ENCODE measurements at places on chromosomes 1 and 21.

- DNase-seq = peak; percentile 91
These were observed 13.5 kb upstream of the KCNA2 start for GRCh38 chr1:110619412-110620249.

GRCh38 chr1:162085991-162086390, 16.5 kb downstream of the NOS1AP start:
- DNase-seq = no peak

DNA sequence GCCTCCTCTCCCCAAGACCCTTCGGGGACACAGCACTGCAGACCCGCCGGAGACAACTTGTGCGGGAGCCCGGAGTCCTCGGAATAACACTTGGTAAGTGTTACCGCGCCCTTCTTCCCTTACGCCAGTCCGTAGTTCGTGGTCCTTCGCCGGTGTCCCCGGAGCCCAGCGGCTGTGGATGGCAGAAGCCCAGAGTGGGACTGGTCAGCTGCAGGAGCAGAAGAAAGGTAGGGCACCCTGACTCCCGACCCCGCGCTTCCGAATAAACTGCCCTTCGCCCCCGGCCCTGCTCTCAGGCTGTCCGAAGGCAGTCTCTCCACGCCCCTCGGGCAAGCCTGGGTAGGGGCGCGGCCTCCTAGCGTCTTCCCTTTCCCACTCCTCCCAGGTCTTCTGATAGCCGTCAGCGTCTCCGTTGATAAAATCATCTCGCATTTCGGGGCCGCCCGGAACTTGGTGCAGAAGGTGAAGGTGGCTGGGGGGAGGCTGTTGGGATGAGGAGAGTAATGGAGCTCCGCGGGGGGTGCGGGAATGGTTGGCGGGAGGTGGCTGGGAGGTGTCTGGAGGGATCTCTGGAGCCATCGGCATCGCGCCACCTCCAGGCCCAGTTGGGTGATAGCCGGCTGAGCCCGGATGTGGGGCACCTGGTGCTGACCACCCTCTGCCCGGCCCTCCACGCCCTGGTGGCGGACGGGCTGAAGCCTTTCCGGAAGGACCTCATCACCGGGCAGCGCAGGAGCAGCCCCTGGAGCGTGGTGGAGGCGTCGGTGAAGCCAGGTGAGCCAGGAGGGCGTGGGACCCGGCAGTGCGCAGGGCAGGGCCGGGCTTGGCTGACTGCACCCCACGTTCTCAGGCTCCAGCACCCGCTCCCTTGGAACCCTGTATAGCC, 4.3 kb downstream of the RUSC1 start:
- no peak for DNase-seq

DNA sequence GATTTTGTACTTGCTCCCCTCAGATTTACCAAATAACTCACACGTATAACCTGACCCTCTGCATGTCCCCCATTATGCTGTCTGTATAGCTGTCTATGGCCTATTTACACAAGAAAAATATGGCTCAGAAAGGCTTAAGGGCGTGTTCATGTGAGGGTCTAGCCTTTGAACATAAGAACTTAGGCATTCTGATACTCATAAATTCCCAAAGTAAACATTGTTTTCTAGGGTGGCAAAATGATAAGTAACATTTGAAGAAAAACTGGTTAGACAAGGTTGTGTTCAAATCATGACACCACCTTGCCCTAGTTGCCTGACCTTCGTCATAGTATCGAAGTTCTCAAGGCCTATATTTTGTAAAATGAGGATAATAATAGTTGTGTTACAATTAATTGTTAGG, 394.6 kb downstream of the LRRIQ3 start:
- DNase-seq = no peak

GRCh38 chr1:194159941-194160340, 973.5 kb upstream of the B3GALT2 start:
- DNase-seq = no peak

DNA sequence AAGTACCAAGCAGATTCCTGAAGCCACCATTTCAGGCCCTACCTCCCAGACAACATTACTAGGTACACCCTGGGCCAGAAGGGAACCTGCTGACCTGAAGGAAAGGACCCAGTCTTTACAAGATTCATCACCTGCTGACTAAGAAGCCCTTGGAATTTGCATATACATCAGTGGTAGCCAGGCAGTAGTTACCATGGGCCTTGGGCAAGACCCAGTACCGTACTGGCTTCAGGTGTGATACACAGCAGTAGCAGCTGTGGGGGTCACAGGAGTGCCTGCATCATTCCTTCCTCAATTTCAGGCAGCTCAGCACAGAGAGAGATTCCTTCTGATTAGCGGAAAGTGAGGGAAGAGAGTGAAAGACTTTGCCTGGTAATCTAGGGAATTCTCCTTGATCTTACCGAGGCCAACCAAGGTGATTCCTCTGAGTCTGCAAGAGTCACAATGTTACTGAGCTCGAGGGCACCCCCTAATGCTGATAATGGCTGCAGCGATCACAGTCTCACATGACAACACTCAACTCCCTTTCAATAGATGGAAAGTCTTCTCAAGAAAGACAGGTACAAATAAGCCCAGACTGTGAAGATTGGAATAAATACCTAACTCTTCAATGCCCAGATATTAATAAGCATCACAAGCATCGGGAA, 22.0 kb upstream of the UHMK1 start:
- DNase-seq = no peak

GRCh38 chr1:64469116-64469976, 583 bp upstream of the CACHD1 start:
- DNase-seq = no peak

DNA sequence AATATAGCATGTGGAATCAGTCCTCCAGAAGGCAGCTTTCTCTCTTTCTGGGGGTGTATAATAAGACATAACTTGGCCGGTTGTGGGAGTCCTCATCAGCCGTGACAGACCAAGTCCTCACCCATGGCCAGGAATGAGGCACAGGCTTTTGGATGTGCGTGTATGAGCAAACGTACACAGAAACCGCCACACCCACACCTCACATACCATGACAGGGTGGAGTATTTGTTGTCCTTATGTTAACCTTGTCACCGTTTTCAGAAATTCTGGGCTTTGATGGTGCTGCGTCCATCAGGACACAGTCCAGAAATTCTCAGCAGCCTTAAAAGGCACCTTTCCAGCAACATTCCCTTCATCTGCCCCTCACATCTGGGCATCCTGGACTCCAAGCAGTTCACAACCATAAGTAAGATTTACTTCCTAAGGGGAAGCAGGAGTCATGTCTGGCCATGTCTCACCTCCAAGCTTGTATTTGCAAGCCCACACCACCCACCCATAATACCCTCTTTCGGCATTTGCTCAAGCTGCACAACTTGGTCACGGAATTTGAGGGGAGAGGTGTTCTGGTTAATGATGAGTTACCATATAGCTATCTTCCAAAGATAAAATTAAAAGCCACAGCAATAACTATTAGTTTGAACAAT, 12.4 kb downstream of the C1orf116 start:
- DNase-seq = no peak

GRCh38 chr1:118081387-118081786, 103.6 kb downstream of the SPAG17 start:
- no peak for DNase-seq

- DNase-seq = peak; percentile 88
These were observed 7.6 kb downstream of the EFNA3 start for GRCh38 chr1:155086128-155086741.

DNA sequence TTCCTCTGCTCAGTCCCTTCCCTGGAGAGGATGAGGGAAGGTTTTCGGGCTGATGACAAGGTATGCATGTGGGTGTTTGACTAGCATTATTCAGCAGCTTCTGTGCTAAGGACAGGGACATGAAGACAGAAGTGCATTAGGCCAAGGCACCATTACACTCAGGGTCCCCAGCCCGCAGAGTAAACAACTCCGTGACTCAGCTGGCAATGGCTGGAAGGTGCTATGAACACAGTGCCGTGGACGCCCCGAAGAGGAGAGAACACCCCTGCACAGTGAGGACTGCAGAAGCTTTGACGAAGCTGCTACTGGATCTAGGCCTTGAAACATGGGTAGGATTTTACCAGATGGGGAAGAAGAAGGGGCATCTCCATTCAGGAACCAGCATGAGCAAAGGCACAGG, 13.7 kb upstream of the EPS8L3 start:
- no peak for DNase-seq

DNA sequence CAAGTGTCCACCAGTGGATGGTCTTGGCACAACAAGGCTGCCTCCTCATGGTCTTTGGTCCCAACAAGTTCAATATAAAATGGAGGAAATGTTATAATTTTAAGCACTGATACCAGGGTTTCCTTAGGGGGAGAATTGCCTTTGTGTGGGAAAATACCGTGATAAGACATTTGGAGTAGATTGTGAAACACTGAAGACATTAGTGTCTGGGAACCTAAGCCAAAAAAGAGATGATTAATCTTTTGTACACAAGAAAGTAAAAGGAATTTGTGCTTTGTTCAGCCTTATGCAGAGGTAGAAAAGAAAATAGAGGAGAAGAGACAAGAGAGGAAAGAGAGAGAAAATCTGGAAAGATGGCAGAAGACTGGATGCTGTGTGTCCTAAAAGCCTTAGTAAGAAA, 36.1 kb downstream of the ST6GALNAC3 start:
- DNase-seq = no peak

DNA sequence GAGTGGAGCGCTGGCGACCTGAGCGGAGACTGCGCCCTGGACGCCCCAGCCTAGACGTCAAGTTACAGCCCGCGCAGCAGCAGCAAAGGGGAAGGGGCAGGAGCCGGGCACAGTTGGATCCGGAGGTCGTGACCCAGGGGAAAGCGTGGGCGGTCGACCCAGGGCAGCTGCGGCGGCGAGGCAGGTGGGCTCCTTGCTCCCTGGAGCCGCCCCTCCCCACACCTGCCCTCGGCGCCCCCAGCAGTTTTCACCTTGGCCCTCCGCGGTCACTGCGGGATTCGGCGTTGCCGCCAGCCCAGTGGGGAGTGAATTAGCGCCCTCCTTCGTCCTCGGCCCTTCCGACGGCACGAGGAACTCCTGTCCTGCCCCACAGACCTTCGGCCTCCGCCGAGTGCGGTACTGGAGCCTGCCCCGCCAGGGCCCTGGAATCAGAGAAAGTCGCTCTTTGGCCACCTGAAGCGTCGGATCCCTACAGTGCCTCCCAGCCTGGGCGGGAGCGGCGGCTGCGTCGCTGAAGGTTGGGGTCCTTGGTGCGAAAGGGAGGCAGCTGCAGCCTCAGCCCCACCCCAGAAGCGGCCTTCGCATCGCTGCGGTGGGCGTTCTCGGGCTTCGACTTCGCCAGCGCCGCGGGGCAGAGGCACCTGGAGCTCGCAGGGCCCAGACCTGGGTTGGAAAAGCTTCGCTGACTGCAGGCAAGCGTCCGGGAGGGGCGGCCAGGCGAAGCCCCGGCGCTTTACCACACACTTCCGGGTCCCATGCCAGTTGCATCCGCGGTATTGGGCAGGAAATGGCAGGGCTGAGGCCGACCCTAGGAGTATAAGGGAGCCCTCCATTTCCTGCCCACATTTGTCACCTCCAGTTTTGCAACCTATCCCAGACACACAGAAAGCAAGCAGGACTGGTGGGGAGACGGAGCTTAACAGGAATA, 4.2 kb downstream of the TFAP2E start:
- peak; percentile 57 for DNase-seq

- no peak for DNase-seq
These were observed 91.4 kb downstream of the LYST start for GRCh38 chr1:235775246-235775860.

- DNase-seq = no peak
These were observed 79.9 kb downstream of the UCK2 start for GRCh38 chr1:165907256-165907857.

- DNase-seq = no peak
These were observed 698.3 kb downstream of the LRRIQ3 start for GRCh38 chr1:73499671-73500070.

Measured in activated T-cell treated with anti-CD3 and anti-CD28 coated beads, Interleukin-2, amount 50 U/mL, for 1 hour (primary cell).